ENCODE measurements at places on chromosomes 11 and 22. TPM values are rescaled to one million over a fixed set of nuclear protein-coding genes. Genes with fewer than 3 reads are reported as not detected.

PANX2 gene
- 0.64 TPM for total RNA-seq

PAMR1 gene
- 11.3 TPM for total RNA-seq

TMEM191B gene
- not detected for total RNA-seq

DNA sequence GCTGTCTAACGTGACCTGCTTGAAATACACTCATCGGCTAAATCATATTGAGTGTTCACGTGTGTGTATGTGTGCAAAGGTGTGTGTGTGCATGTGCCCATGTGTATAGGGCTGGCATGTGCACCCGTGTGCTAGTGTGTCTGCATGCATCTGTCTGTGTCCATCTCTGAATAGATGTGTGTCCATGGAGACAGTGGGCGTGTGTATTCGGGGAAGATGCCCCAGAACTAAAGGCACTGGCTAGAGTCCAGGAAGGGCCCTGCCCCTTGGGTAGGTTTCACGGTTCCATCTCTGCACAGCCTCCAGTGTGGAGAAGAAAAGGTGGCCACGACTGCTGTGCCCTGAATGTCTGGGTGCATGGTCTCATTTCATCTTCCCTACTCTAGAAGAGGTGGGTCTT is 220.3 kb downstream of the MN1 start:
- no peak for DNase-seq

- DNase-seq, result no peak
Observed at GRCh38 chr11:115931548-115932083, 427.4 kb upstream of the CADM1 start.

GRCh38 chr22:41914611-41915034 is 251 bp downstream of the SHISA8 start:
- no peak for DNase-seq

DNA sequence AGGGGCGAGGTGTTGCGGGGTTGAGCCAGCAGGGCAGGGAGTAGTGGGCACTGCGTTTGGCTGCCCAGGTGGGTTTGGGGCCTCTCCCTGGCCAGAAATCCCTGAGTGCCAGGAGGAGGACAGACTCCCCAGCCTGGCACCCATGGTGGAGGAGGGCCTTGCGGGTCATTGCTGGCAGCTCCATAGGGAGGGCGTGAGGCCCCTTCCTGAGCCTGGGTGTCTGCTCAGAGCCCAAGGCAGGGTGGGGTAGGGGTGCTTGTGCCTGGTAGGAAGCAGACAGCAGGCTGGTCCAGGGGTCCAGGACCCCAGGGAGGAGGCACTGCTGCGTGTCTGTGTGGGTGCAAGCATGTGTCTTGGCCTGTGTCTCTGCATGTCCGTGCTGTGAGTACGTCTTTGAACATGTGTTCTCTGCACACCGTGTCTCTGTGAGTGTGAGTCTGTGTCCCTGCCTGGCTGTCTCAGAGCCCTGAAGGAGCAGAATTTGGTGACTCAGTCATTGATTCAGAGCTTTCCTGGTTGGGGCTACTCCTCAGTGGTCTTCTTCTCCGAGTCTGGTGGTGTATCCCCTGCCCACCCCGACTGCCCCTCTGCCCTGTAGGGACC is 3.9 kb downstream of the TSPAN4 start:
- no peak for DNase-seq

GRCh38 chr22:40310081-40310767 is 36.1 kb upstream of the ADSL start:
- DNase-seq, result no peak

DNA sequence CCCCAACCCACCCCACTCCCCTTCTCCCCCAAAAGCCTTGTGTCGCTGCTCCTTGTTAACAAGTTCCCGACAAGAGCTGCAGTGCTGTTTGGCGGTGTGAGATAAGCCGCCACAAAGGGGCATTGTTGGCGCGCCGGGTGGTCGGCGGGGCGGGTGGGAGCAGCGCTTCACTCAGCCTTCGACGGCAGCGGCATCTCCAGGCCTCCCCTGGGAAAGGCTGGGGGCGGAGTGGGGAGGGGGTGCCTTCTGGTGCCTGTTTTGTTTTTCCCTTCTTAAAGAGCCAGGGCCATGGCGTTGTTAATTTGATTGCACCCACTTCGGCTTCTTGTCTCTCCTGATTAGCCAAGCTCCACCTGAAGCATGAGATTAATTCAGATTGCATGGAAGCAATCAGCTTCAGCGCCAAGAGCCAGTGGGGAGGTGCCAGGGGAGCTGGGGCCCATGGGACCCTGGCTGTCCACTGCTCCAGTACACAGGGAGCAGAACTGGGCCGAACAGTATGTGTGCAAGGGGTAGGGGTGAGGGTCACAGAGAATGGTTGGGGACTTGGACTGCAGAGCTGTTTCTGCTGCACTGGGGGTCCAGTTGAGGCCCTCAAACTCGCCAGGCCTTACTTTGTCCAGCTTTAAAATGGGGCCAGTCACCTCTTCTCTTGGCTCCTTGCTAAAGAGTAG is 165.1 kb downstream of the CEP164 start:
- DNase-seq, result no peak

DNA sequence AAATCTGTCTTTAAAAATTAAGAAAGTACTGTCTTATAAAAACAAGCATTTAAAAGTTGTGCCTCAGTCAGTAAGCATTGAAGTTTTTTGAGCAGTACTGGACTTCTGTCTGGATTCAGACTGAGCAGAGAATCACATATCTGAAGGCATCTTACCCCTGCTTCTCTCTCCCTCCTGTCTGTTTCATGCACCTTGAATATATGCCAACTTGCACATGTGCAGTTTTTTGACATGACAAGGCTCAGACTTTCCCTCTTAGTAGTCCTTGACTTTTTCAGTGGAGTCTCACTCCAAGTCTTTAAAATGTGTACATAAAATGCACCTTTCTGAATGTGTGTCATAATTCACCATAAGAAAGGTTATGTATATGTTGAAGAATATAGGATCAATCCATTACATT is 19.8 kb downstream of the SPECC1L start:
- no peak for DNase-seq
